ENCODE measurements at places on chromosomes 16 and 17. TPM values are rescaled to one million over a fixed set of nuclear protein-coding genes. Genes with fewer than 3 reads are reported as not detected.

GRCh38 chr17:43740541-43740940 is 18.1 kb downstream of the SOST start:
- no peak overlapping the region for H3K4me3 ChIP-seq
- H3K4me1 ChIP-seq, result no peaks in the 10 kb centered on the region
- H3K36me3 ChIP-seq, result no peaks in the 10 kb centered on the region
- DNase-seq, result no peak
- peaks cover 53% of the 10 kb centered on the region for H3K27me3 ChIP-seq

The TBC1D3C gene
- not detected for total RNA-seq

The PSMC3IP gene
- 25.5 TPM for total RNA-seq

The HOXB8 gene
- 1.4 TPM for total RNA-seq

- H3K27ac ChIP-seq, result no peak overlapping the region
- peaks cover 27% of the 10 kb centered on the region for H3K27me3 ChIP-seq
- no peak overlapping the region for H3K4me3 ChIP-seq
- peaks cover 12% of the 10 kb centered on the region for H3K4me1 ChIP-seq
These were observed 30.3 kb upstream of the RPH3AL start for GRCh38 chr17:382644-383533.

The MYH13 gene
- total RNA-seq, result not detected

DNA sequence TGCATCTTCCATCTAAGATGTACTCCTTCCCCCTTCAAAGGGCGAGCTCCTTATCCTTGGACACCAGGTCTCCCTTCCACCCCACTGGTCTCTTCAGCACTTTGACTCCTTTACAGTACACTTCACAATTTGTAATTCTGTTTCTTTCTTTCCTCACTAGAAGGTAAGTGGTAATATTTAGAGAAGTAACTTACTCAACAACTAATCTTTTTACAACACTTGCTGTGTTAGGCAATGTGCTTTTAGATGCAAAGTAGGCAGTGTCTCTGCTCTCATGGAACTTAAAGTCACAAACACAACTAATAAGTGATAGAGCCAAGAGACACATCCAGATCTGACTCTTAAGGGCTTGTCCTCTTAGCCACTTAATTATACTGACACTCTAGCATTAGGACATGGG is 6.4 kb downstream of the SIAH1 start:
- H3K27me3 ChIP-seq, result no peaks in the 10 kb centered on the region
- no peak overlapping the region for H3K27ac ChIP-seq
- peaks cover 40% of the 10 kb centered on the region for H3K4me1 ChIP-seq

The DNAI2 gene
- total RNA-seq, result 1.3 TPM

The STX1B gene
- total RNA-seq, result 3.6 TPM

DNA sequence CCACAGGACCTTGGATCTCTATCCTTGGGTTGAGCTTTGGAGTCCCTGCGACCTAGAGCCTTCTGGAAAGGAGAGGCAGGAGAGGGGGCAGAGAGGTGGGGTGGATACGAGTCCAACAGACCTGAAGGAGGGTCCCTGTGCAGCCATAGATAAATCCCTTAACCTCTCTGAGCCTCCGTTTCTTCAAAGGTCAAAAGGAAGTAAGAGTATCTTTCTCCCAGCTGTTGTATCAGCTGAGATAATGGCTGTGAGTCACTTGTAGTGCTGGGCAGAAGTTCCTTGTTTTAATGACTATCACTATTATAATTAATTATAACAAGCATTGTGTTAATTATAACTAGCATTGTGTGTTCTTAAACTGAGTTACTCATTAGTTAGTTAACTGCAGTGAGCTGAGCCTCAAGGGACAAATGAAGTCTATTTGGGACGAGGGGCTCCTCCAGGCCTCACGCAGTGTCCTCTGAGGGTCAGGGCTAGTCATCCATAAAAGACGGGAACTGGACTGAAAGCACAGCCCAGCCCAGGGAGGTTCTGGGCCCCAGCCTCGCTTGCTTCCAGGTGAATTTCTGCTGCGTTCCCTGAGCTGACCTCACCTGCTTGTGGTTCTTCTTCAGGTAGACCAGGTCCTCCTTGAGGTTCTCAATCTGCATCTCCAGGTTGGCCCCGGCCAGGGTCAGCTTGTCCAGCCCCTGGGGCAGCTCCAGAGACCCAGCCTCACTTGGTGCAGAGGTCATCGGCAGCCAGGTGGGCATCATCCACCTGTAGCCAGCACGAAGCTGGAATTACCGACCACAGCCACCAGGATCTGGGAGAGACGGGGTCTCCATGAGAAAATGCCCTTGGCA is 5.7 kb upstream of the KRT17 start:
- H3K27me3 ChIP-seq, result no peaks in the 10 kb centered on the region
- H3K27ac ChIP-seq, result no peak overlapping the region
- H3K4me3 ChIP-seq, result no peak overlapping the region
- H3K4me1 ChIP-seq, result no peaks in the 10 kb centered on the region
- no peak for DNase-seq
- H3K36me3 ChIP-seq, result no peaks in the 10 kb centered on the region

- H3K27me3 ChIP-seq, result peaks cover 18% of the 10 kb centered on the region
- no peaks in the 10 kb centered on the region for H3K36me3 ChIP-seq
- no peak for DNase-seq
- H3K4me3 ChIP-seq, result no peak overlapping the region
These were observed 85.7 kb upstream of the HS3ST2 start for GRCh38 chr16:22728167-22728836.

- no peaks in the 10 kb centered on the region for H3K27me3 ChIP-seq
- peak overlapping the region; percentile 83 for H3K4me3 ChIP-seq
- H3K4me1 ChIP-seq, result peaks cover 47% of the 10 kb centered on the region
- no peak for DNase-seq
- peaks cover 19% of the 10 kb centered on the region for H3K36me3 ChIP-seq
- H3K27ac ChIP-seq, result peak overlapping the region; percentile 87
These were observed 542 bp downstream of the ZNF764 start for GRCh38 chr16:30557707-30557956.

DNA sequence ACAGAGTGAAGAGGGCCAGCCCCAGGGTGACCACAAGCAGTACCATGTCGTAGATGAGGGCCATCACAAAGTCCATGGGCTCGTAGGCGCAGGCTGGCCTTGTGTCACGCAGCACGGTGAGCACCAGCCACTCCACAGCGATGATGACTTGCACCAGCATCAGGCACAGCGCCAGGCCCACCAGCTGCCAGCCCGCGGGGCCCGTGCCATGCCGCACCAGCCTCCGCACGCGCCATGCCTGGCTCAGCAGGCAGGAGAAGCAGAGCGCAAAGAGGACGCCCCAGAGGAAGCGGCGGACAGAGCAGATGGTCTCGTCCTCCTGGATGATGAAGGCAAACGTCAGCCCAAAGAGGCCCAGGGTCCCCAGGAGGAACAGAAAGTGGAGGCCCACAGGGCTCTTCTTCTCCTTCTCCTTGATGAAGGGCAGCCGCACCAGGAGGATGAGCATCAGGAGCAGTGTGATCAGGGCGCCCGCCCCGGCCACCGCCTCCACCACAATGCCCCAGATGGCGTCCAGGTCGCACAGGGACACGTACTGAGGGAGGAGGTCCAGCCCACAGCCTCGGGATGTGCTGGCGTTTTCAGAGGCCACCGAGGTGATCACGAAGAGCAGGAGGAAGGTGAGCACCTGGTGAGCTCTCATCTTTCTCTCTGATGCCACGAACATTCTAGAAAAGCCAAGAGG is 12.3 kb downstream of the GPRC5B start:
- H3K4me3 ChIP-seq, result no peak overlapping the region
- no peaks in the 10 kb centered on the region for H3K4me1 ChIP-seq
- peaks cover 11% of the 10 kb centered on the region for H3K27me3 ChIP-seq
- no peak for DNase-seq

DNA sequence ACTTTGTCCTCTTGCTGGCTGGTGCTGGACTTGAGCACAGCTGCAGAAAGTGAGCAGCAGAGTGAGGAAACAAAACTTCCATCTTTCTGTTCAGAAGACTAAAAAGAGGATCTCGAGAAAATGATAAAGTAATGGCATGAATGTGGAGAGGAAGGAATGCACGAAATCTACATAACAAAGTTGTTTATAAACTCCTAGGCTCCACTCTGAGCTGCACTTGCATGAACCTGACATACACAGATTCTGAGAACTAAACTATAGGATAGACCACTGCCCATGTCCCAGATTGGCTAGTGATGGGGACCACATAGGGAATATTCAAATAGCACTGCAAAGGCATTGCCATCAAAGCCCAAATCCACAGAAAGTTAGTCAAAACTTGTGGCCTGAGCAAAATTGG is 121.1 kb upstream of the MON1B start:
- DNase-seq, result no peak
- H3K36me3 ChIP-seq, result no peaks in the 10 kb centered on the region
- no peaks in the 10 kb centered on the region for H3K4me1 ChIP-seq
- H3K27ac ChIP-seq, result no peak overlapping the region
- no peaks in the 10 kb centered on the region for H3K27me3 ChIP-seq

The C17orf100 gene
- total RNA-seq, result 1.1 TPM

GRCh38 chr16:50665128-50665878 is 15.8 kb downstream of the SNX20 start:
- DNase-seq, result peak; percentile 89
- peak overlapping the region; percentile 92 for H3K27ac ChIP-seq
- H3K4me1 ChIP-seq, result peaks cover 42% of the 10 kb centered on the region
- peak overlapping the region; percentile 51 for H3K4me3 ChIP-seq
- H3K27me3 ChIP-seq, result no peaks in the 10 kb centered on the region

DNA sequence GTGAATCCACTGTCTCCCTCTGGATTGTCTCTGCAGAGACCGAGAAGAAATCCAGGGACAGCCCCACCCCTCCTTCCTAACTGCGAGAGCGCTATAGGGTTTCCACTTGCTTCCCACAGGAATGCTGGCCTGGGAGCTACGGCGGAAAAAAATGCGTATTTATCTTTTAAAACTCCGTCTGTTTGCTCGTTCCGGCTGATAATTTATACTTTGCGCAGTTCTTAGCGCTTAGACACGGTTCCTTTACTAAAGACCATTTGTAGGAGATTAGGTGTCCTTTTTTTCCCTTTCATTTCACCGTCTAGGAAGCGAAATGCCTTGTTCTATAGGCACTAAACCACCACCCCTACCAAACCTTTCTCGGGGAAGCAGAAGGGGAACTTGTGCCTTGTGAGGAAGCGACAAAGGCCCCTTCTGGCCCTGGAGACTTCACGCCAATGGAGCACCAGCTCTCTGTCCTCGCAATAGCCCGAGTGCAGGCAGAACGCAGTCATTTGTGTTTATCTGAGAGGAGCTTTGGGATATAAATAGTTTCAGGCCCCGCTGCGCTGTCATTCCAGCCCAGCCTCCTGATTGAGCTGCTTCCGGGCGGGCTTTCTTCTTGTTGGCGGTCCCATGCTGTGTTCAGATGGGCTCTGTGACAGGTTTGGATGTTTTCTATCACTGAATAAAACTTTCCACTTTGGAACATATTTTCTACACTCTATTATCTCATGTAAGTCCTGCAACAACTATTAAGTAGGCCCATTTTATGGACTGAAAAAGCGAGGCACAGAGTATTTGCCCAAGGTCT is 791 bp upstream of the SUPT4H1 start:
- peak overlapping the region; percentile 96 for H3K27ac ChIP-seq
- peak; percentile 63 for DNase-seq
- no peaks in the 10 kb centered on the region for H3K27me3 ChIP-seq
- peaks cover 37% of the 10 kb centered on the region for H3K36me3 ChIP-seq
- H3K4me1 ChIP-seq, result peaks cover 44% of the 10 kb centered on the region

DNA sequence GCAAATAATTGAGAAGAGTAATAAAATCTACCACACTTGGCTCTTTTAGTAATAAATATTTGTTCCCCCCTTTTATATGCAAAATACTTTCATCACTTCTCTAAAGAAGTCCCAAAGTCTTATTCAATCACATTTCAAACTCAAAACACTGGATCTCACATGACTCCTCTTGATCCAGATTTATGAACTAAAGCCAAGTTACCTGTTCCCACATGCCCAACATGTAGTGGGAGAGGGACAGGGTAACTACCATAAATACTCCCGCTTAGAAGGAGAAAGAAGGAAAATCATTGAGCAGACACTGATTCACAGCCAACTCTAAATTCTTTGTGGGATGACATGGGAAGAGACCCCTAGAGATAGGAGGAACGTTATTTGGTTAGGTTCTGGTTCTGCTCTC is 64.9 kb upstream of the PMFBP1 start:
- peaks cover 22% of the 10 kb centered on the region for H3K27me3 ChIP-seq
- H3K4me1 ChIP-seq, result no peaks in the 10 kb centered on the region
- H3K4me3 ChIP-seq, result no peak overlapping the region
- DNase-seq, result no peak
- no peaks in the 10 kb centered on the region for H3K36me3 ChIP-seq

GRCh38 chr16:11183951-11184350 is 72.1 kb downstream of the SOCS1 start:
- no peak overlapping the region for H3K27ac ChIP-seq
- peaks cover 48% of the 10 kb centered on the region for H3K4me1 ChIP-seq
- H3K27me3 ChIP-seq, result no peaks in the 10 kb centered on the region
- no peak overlapping the region for H3K4me3 ChIP-seq
- no peak for DNase-seq

The TCAP gene
- 1.3 TPM for total RNA-seq

DNA sequence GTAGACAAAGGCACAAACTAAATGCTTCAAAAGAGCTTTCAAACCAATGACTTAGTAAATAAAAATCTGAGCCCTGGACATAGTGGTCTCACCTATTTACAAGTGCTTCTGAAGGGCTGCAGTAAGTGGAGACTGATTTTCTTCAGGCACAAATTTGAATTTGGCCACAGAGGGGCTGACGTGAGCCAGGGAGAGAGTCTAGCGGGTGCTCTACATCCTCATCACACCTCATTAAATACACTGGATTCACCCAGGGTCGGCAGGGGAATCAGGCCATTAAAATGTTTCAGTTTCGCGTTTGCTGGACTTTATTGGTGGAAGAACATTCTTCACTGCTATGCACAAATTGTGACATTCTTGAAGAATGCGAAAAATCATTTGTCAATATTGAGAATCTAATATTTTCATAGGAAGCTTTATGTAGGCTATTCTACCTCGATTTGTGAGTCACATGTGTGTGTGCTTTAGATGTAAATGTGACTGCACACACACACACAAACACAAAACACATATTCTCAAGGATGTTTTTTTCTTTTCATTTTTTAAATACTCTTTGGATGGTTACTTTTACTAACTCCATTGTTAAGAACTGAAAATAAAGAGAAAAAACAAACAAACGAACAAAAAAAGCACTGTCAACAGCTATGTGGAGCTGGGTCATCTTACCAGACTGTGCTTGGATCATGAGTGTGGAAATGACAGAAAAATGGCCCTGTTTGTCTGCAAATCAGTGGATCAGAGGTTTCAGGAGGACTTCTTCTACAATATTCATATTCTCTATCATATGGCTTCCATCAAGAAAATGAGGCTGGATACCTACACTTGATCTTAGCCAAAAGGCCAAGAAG is 58.9 kb downstream of the CDH11 start:
- H3K4me3 ChIP-seq, result no peak overlapping the region
- H3K4me1 ChIP-seq, result no peaks in the 10 kb centered on the region
- H3K36me3 ChIP-seq, result no peaks in the 10 kb centered on the region
